NCI-H1092 (cell line): ENCODE measurements at places on chromosomes 13 and 19.
A peak's percentile ranks its signal among the peaks of the same experiment; 100 is the strongest.

GRCh38 chr19:47765523-47766358 lies 12.8 kb upstream of the SELENOW start:
- peak; percentile 39 for DNase-seq

GRCh38 chr19:42281146-42281826 lies 12.2 kb downstream of the CIC start:
- DNase-seq, result peak; percentile 18

DNA sequence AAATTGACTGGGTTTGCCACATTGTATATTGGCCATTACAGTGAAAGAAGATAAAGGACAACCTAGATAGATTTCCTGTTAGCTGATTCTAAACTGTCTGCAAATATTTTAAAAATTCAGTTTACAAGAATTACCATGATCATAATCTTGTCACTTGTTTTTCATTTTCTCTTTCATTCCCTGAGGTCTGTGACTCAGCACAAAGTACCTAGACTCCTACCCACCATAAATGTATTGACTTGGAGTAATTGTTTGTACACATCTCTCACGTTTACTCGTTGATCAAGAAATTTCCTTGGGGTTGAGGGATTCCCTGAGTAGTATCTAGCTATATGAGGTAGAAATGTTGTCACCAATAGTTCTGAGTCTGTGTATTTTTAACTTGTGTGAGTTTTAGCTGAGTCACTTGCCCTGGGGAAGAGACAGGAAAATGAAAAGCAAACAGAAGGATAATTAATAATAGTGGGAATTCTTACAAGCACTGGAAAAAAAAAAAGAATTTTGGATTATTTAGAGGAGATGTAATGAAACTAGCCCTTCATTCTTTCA lies 299.2 kb upstream of the DACH1 start:
- DNase-seq, result no peak

DNA sequence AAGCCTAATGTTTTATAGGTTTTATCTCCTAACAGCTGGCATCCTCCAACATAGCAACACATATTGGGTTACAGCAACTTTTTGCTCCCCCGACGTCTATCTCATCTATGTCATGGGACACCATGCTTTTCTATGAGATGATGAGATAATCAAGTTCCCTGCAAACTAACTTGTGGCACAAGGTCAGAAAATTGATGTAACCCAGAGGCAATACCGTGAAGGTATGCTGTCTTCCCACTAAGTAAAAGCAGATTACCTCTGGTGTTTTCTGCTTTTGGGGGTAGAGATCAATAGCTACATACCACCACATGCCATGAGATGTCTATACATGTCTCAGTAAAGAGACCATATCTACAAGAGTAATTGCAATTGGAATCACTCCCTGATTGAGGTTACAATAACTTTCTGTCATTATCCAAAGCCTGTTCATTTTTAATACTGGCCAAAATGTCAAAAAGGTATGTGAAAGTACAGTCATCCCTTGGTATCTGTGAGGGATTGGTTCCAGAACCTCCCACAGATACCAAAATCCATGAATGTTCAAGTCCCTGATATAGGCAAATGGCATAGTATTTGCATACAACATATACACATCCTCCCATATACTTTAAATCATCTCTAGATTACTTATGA lies 131.3 kb downstream of the CYSLTR2 start:
- DNase-seq, result no peak

DNA sequence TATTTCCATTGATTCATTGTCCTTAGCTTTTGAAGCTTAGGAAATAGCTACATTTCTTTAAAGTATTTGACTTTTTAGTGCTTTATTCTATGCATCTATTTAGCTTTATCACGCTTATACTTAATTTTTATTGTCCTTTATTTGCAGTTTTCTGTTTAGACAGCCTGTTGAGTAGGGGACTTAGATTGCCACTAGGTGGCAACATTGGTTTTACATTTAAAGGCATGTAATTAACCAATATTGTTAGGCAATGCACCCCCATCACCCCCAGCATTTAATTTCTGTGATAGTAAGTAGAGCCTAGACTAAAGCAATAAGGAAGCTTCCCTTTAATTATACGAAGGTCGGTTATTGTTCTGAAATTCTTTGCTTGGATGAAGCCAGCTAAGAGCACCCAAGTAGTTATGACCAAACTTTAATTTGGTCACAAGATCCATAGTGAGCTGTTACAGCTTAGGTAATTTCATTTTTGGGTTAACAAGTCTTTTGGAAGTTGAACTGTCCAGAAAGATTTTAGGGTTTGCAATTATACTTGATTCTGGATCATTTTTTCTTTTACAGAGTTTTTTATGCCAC lies 36.5 kb downstream of the B3GLCT start:
- no peak for DNase-seq

GRCh38 chr19:23377276-23377675 lies 18.0 kb downstream of the ZNF91 start:
- no peak for DNase-seq

DNA sequence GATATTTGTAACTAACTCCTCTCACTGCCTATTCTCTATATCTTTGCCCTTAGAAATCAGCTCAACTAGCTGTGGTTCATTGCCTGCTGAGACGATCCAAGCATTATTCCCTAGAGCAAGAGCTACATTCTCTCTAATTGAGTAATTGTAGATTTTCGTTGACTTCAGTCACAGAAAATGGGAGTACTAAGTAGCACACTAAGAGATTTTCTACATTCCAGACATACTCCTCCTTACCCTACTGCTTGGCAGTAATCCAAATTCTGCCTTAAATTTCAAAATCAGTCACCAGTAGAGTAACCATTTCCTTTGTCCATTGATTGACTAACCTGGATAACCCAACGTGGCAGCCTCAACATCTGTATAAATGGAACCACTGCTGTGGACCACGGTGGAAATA lies 1786.8 kb downstream of the SLITRK5 start:
- no peak for DNase-seq

DNA sequence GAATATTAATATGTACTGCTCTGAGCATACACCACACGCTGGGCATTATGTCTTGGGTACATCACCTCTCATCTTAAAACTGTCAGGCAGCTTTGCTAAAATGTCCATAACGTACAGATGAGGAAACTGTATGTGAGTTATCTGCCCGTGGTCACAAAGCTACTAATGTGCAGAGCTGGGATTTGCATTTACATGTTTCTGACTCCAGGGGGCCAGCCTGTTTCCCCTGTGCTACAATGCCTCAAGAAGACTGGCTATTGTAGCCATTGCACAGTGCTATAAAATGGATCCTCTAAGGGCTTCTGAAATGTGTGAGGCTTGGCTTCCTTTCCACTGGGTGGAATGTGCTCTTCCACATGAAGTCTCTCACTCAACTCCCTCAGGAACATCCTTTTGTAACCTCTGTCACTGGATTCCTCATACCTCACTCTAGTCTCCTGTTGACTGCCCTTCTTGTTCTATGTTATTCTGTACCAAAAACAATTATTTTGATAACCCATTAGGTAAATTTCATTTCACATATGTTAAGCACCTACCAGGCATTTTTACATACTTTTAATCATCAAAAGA lies 95.6 kb upstream of the HTR2A start:
- DNase-seq, result no peak

- no peak for DNase-seq
These were observed 167.2 kb upstream of the KLF12 start for GRCh38 chr13:74301258-74301935.

GRCh38 chr19:46056536-46056935 lies 15.7 kb upstream of the IGFL4 start:
- no peak for DNase-seq

GRCh38 chr13:76519685-76520084 lies 366.5 kb downstream of the KCTD12 start:
- DNase-seq, result no peak

- no peak for DNase-seq
These were observed 13.6 kb downstream of the IER2 start for GRCh38 chr19:13163609-13164342.

- no peak for DNase-seq
These were observed 26.1 kb upstream of the EEF1AKMT1 start for GRCh38 chr13:20799726-20800416.

DNA sequence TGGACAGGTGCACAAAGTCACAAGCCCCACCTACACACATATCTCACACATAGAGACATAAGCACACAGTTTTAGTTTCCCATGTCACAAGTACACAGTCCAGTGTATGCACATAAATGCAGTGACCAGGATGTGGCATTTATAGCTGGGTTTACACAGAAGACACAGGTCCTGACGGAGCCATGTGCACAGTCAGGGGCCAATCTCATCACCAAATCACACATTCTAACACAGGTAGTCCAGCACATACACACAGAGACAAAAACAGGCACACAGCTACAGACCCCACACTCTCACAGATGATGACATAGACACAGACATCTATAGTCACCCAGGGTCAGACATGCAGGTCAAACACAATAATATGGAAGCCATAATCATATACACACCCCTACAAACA lies 2.1 kb downstream of the NUMBL start:
- no peak for DNase-seq

DNA sequence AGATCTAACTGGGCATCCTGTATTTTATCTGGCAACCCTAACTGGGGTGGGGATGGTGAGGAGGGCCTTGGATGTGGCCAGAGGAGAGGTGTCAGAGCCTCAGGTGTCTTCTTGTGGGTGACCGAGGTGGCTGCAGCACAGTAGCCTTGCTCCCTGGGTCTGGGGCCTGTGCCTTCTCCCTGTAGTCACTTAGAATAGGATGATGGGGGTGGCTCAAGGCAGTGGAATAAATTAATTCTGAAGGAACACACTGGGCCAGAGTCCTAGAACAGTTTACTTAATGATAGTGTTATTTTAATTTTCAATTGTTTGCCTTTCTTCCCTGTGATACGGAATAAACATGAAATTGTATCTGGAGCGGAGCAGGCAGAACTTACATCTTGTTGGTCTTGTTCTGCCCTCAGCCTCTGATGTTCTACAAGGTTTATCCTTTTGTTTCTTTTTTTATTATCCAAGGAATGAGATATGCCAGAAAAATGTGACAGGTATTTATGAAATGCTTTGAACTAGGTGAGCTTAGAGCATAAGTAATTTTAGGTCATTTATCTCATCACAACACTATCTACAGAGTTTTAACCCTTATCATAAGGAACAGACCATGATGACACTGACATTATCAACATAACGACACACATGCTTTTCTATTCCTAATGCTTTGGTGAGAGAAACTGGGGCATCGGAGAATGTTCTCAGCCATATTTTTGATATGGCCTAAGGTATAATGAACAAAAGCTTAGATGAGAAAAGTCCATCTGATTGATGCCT lies 51.4 kb downstream of the LRCH1 start:
- DNase-seq, result no peak

GRCh38 chr13:111385183-111385857 lies 64.9 kb downstream of the TEX29 start:
- DNase-seq, result no peak

GRCh38 chr19:35458731-35459391 lies 10.8 kb downstream of the FFAR2 start:
- no peak for DNase-seq

DNA sequence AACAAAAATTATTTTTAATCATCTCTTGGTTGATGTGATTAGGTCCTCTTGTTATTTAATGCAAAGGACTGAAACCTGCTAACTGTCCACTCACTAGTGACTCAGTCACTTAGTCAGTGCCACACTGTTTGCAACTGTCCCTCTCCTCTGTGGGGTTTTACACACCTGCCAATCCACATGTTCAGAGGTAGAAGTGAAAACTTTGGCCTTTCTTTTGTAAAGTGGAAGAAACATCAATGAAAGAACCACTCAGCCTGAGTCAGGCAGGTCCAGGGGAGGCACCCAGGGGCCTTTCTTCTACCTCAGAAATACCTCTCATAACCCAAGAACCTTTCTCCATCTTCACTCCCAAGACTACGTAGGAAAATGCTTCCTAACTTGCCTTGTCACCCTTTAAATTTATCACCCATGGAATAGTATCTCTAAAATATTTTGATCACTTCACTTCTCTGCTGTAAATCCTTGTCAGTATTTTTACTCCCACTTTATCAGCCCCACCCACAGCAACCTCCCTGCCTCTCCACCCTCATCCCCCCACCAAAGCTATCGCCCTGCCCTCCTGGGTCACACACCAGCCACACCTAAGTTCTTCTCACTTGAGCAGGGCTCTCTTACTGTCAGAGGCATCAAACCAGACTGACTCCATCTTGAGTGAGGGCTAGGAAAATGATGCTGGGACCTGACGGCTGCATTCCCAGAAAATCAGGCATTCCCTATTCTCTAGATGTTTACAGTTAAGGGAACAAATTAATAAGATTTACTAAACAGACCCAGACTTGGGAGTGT lies 29.6 kb upstream of the EEF1AKMT1 start:
- DNase-seq, result no peak

- DNase-seq, result no peak
These were observed 8.9 kb upstream of the FARP1 start for GRCh38 chr13:98133946-98134345.

GRCh38 chr19:27776020-27776419 lies 1436.9 kb downstream of the UQCRFS1 start:
- no peak for DNase-seq

- DNase-seq, result no peak
These were observed 5.7 kb upstream of the CD70 start for GRCh38 chr19:6596621-6597020.

DNA sequence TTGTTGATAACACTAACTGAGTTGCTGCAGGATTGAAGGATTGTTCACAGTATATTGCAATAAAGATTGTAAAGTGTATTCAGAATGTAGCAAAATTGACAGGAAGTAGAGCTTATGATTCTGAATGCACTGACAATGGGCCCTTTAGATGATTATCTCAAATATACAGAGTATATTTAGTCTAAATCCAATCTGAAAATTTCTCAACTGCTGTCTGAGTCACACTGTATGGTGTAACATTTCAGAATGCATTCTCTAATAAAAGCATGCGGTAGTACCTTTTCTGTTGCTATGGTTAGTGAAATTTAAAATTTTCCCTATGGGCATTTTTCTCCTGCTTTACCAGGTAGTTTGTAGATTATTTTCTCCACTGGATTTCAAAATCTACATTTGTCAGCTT lies 365.2 kb downstream of the PCDH17 start:
- DNase-seq, result no peak

DNA sequence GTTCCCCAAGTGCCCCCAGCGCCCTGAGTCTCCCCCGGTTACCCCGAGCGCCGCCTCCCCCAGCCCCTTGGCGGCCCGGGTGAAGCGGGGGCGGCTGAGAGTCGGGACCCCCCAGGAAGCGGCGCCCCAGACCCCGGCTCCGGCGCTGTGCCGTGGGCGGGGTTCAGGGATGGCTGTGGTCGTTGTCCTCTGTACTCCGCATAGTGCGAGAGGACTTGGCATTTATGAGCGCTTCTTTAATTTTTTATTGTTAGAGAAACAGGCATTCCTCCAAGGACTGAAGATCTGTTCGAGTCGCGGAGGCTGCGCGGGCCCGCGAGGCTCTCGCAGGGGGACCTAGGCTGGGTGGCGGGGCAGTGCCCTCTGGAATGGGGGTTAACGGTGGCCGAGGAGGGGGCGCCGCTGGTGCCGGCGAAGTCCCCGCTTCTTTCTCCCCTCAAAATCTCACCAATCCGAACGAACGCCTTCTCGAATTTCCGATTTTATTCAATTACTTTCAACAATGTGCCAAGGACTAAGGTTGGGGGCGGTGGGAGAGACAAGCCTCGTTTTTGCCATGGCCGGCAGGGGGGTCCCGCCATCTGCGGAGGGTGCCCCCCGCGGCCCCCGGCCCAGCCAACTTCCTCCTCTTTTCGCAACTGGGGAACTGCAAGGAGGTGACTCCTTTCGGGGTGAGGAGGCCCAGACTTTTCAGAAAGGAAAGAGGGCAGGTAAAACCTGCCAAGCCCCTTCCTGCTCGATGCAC lies 596 bp upstream of the GJB2 start:
- no peak for DNase-seq

GRCh38 chr13:88670509-88670908 lies 999.3 kb downstream of the SLITRK5 start:
- DNase-seq, result no peak

- no peak for DNase-seq
These were observed 5.1 kb upstream of the COMP start for GRCh38 chr19:18796239-18796638.
